Fibroblast of lung (primary cell): ENCODE measurements at places on chromosomes 11 and 22. TPM values are rescaled to one million over a fixed set of nuclear protein-coding genes. Genes with fewer than 3 reads are reported as not detected.

DNA sequence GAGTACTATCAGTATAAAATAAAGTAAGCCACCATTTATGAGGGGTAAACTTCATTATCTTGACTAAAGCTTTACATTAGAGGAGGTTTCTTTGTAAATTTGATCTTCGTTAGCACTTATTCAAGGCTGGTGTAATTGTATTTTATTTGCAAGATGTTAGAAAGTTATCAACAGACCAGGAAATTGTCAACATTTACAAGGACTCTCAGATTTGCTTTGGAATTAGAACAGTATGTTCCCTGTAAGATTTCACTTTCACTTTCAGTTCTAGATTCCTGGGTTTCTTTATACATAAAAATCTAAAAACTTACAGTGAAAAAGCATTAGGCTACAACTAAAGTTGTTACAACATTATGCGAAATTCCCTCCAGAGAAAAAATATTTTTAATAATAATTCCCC, 4.6 kb upstream of the BIRC3 start:
- peak; percentile 64 for DNase-seq
- no peaks in the 10 kb centered on the region for H3K36me3 ChIP-seq
- H3K27ac ChIP-seq, result peak overlapping the region; percentile 68
- H3K27me3 ChIP-seq, result no peaks in the 10 kb centered on the region
- H3K4me1 ChIP-seq, result no peaks in the 10 kb centered on the region
- peak overlapping the region; percentile 23 for H3K4me3 ChIP-seq

DNA sequence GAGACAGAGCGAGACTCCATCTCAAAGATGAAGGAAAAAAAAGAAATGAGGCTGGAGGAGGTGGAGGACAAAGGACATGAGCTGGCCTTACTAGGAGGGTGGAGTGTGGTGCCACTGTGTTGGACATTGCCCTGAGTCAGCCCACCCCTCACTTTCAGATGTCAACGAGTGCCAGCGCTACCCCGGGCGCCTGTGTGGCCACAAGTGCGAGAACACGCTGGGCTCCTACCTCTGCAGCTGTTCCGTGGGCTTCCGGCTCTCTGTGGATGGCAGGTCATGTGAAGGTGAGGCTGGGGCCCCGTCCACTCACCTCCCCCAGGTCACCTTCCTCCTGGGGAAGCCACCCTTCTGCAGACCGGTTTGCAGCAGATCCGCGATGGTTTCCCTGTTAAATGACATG, 40.6 kb downstream of the FBLN1 start:
- H3K4me1 ChIP-seq, result peaks cover 5% of the 10 kb centered on the region
- peaks cover 3% of the 10 kb centered on the region for H3K27me3 ChIP-seq
- no peak for DNase-seq
- H3K36me3 ChIP-seq, result peaks cover 7% of the 10 kb centered on the region
- H3K27ac ChIP-seq, result no peak overlapping the region

DNA sequence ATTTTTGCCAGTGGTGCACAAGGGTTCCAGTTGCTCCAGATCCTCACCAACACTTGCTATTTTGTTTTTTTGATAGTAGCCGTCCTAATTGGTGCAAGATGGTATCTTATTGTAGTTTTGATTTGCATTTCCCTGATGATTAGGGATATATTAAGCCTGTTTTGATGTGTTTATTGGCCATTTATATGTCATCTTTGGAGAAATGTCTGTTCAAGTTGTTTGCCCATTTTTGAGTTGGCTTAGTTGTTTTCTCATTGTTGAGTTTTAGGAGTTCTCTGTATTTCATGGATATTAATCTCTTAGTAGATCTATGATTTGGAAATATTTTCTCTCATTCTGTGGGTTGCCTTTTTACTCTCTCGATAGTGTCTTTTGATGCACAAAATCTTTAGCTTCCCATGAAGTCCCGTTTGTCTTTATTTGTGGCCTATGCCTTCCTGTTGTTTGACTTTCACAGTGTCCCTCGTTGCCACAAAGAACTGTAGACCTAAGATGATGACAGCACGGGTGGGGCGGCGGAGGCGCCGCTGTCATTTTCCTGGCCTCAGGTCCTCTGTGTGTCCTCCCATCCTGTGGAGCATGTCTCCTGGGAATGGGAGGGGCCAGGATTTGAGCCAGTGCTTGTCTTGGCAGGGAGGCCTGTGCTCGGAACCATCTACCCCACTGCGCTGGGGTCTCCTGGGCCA, 33.5 kb downstream of the LRP5 start:
- no peak overlapping the region for H3K4me3 ChIP-seq
- no peaks in the 10 kb centered on the region for H3K27me3 ChIP-seq
- DNase-seq, result no peak
- H3K4me1 ChIP-seq, result no peaks in the 10 kb centered on the region
- no peaks in the 10 kb centered on the region for H3K36me3 ChIP-seq
- no peak overlapping the region for H3K27ac ChIP-seq

The PGA5 gene
- total RNA-seq, result 3.3 TPM in 1 of 2 replicates, not detected in the other
